Spinal cord (tissue), 10 donors: ENCODE measurements at places on chromosomes 5 and 9.

- DNase-seq = no peak
Measured at GRCh38 chr9:13810510-13810909, 503.4 kb downstream of the NFIB start.

DNA sequence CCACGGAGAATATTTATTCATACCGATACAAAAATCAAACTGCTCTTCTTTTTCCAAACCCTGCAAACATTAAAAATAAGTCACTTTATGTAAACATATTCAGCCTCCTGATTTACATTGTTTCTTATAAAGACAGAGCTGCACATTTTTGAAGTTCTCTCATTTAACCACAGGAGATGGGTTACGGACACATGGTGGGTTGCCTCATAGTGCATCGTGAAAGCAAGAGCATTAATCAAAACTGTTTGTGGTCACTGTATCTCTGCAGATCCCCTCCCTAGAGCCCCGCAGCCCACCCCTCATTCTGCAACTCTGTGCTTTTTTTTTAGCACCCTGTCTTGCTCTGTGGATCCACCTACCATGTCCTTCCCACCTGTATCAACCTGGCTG lies 43.3 kb upstream of the EQTN start:
- no peak for DNase-seq

GRCh38 chr9:89448821-89449220 lies 49.1 kb downstream of the SEMA4D start:
- no peak for DNase-seq

- DNase-seq = no peak
Measured at GRCh38 chr9:117178596-117179375, 236.1 kb downstream of the ASTN2 start.

DNA sequence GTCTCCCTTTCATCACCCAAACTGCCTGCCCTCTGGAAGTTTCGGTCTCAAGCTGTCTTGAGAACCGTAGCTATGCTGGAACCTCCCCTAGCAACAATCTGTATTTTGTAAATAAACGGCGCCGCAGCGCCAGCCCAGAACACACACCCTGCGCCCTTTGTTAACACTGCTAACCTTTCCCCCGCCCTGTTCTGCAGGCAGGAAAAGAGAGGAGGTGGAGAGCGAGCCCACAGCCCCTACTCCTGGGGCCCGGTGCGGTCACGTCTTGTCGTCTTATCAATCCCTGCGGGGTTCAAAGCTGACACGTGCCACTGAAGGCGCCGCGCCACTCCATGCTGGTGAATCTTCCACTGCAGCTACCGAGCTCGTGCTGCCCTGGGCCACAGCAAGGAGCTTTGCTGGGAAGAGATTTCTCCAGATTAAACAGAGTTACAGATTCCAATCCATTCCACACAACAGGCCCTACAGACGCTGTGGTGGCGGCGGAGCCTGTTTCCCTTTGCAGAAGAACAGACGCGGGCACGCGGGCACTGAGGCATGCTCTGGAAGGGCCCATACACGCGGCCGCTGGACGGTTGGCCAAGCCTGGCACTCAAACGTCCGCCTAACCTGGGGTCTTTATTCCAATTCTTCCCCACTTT lies 25.3 kb downstream of the ZDHHC11B start:
- no peak for DNase-seq

DNA sequence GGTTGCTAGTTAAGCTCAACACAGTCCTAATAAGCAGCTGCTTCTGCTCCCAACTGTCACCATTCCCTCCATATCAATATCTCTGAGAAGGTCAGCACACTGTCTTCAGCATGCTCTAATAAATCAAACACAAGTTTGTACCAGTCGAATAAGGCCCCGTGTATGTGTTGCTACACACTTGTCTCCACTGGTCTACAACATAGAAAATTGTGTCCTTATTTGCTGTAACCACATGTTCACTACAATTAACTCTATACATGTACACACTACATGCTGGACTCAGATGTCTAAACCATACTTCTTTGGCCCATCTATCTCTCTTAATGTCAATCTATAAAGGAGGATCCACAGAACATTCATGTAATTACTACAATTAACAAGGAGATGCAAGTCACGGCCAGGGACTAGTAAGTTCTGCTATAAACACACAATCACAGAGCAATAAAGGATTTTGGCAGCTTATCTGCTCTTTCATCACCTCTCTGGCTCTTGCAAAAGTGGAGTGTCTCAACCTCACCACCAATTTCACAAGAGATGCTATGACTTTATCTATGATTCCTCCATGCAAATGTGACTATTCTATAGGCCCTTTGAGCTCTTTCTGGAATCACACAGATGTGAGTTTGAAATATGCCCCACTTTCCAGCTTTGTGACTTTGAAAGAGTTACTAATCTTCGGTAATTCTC lies 143.9 kb downstream of the SEMA5A start:
- DNase-seq = no peak
